NCI-H2227 treated with DMSO at 0.1 percent for 48 hours (cell line): ENCODE measurements at places on chromosomes 3 and 15.

- no peak for DNase-seq
These were observed 41.8 kb upstream of the UTS2B start for GRCh38 chr3:191372122-191372521.

DNA sequence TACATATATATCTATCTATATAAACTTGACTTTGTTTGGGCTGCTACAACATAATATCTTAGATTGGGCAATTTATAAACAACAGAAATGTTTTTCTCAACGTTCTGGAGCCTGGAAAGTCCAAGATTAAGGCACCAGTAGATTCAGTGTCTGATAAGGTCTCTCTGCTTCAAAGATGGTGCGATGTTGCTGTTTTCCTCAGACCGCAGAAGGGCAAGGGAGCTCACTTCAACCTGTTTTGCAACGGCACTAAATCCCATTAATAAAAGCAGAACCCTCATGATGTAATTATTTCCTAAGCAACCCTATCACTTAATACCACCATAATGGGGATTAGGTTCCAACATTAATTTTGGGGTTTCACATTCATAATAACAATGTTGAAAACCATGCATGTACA, 1134.8 kb downstream of the NSUN3 start:
- DNase-seq = no peak

- no peak for DNase-seq
These were observed 37.3 kb downstream of the ATP2B2 start for GRCh38 chr3:10467904-10468612.

GRCh38 chr3:23112491-23112890, 90.6 kb upstream of the UBE2E2 start:
- DNase-seq = no peak

- no peak for DNase-seq
These were observed 21.2 kb upstream of the ZNF639 start for GRCh38 chr3:179301645-179302044.

DNA sequence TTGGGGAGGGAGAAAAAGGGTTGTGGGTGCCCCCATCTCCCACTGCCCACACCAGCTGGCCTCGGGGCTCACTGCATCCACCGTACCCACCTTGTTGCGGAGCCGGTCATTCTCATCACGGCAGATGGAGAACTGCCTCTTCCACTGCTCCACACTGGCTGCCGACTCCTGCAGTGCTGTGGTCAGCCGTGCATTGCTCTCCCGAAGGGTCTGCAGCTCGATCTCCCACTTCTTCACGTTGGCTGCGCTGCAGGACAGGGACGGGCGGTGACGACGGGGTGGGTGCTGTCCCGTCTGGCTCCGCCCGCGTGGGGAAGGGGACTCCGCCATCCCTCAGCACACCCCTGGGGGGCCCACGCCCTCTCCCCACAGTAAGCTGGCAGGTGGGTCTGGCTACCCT, 45.1 kb downstream of the WHAMM start:
- DNase-seq = no peak

GRCh38 chr3:123349566-123350435, 99.1 kb downstream of the ADCY5 start:
- DNase-seq = no peak

GRCh38 chr3:118778201-118778600, 256.4 kb downstream of the IGSF11 start:
- DNase-seq = no peak

- DNase-seq = no peak
These were observed 577.8 kb downstream of the PYDC2 start for GRCh38 chr3:192038726-192039125.

- no peak for DNase-seq
These were observed 106.0 kb downstream of the MEX3B start for GRCh38 chr15:81939604-81940440.

GRCh38 chr3:122946185-122946584, 81.4 kb downstream of the SEMA5B start:
- DNase-seq = no peak

DNA sequence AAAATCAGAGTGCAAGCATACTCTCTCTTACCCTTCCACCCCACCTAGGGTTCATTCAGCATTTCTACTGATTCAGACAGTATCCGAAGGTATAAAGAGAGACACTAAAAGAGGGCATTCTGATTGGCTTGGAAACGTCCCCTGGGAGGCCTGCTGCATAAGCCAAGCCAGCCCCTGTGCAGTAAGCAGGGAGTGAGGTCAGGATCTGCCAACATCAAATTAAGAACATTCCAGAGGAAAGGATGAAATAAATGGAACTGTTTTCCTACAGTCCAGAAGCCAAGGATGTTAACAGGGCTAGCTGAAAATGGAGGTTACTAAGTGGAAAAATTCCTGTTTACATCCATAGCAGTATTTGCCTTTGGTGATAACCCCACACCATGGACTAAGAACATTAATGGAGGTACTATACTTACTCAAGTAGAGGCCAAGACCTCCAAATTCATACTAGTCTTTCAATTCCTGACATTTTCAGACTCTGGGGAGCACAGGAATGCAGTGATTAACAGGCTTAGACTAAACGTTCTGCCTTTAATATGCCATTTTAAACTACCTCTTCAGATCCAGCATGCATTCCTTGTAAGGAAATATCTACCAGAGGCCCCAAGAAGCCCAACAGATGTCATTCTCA, 34.5 kb downstream of the NPTN start:
- no peak for DNase-seq

GRCh38 chr3:105979961-105980360, 111.1 kb upstream of the CBLB start:
- DNase-seq = no peak

- no peak for DNase-seq
These were observed 21.8 kb upstream of the ANPEP start for GRCh38 chr15:89836267-89837133.

GRCh38 chr3:52441091-52441771, 3.7 kb downstream of the SEMA3G start:
- no peak for DNase-seq

DNA sequence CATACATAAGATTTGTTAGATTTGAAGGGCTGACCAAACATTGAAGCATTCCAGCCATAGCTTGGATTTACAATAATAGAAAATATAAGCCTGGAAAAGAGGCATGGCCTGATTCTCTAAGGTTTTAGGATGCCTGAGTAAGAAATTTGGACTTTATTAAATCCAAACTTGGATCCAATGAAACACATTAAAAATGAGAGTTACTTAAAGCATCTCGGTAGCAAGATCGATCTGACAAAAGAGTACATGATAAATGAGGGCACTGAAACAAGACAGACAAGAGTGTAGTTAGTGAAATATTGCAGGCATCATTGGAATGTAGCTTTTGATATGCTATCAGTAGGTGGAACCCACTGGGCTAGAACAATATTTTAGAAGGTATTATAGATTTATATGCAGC, 855.7 kb upstream of the DPPA4 start:
- DNase-seq = no peak

DNA sequence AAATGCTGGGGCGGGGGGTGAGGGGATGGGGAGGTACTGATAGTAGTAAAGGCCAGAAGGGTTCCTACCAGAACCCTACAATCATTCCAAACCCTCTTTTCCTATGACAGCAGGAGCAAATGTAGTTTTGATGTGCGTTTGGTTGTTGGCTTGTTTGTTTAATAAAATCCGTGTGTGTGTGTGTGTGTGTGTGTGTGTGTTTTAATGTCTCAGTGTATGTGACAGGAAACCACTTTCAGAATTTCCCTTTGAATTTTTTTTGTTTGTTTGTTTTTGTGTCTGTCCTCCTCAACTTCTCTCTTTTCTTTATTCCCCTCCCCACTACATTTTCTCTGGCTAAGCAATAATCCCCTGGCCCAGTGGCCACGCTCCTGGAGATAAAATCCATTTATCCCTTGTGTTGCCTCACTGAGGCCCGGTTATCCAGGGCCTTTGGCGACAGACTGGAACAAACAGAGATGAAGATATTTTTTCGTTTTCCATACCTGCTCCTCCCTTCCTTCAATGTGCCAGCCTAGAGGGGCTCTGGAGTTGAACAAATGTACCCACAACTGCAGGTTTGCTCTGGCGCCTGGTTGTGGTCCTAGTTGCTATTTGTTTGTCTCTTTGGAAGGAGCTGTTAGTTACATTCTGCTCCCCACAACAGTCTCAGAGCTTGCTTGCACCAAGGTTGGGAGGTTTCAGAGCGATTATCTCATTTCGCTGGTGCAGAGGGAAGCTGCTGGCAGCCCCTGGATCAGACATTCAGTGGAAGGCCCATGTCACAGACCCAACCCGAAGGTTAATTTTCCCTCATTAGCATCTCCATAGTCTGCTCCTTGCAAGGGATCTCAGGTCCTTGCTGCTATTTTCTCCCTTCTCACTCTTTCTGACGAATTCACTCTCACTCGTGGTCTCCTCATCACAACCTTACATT, 17.9 kb downstream of the NR2F2 start:
- no peak for DNase-seq

GRCh38 chr3:194592798-194593752, 40.1 kb downstream of the TMEM44 start:
- no peak for DNase-seq

GRCh38 chr3:69433969-69434325, 48.1 kb upstream of the FRMD4B start:
- DNase-seq = no peak

DNA sequence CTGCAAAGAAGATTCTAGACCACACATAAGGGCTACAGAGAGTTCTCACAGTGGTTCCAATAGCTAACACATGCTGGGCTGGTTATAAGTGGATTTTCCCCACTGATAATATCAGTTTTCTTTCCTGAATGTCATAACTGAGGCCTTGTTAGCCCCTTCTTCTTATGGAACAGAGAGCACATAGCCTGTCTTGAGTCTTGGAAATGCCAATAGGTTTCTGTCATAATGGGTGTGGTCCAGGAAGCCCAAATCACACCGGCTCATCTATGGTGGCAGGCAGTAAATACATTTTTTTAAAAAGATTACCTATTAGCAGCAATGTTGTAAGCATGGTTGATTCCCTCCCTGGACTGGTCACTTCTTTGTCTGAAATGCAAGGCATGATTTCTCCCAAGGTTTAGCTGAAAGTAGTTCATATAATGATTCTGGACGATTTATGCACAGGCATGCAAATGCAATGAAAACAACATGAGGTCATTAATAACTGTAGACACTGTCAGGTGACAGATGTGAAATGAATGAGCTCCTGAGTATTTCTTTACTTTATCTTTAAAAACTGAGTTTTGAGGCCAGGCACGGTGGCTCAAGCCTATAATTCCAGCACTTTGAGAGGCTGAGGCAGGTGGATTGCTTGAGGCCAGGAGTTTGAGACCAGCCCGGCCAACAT, 67.2 kb upstream of the ATP2C1 start:
- DNase-seq = no peak

GRCh38 chr3:47464588-47464987, 11.2 kb downstream of the SCAP start:
- DNase-seq = no peak

DNA sequence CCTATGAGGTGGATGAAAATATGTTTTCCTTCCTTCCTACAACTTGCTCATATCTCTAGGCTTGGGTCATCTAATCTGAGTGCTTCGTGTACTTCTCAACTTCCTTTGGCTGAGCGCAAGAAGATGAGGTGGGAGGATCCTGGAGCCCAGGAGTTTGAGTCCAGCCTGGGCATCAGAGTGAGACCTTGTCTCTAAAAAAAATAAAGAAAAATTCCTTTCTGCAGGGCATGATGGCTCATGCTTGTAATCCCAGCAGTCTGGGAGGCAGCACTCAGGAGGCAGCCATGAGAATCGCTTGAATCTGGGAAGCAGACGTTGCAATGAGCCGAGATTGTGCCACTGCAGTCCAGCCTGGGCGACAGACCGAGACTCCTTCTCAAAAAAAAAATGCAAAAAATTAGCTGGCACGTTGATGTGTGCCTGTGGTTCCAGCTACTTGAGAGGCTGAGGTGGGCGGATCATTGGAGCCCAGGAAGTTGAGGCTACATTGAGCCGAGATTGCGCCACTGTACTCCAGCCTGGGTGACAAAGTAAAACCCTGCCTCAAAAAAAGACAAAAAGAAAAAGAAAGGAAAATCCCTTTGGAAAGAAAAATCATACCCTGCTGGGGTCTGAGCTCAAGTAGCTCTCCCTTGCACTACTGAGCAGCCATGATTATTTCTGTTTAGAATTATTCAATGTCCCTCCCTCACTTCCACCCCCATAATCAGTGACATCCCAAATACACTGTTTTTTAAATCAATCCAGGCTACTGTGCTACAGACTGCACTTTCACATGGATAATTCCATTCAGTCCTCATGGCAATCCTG, 28.0 kb upstream of the RAB11A start:
- no peak for DNase-seq

GRCh38 chr3:61927332-61927731, 366.0 kb downstream of the PTPRG start:
- DNase-seq = no peak

DNA sequence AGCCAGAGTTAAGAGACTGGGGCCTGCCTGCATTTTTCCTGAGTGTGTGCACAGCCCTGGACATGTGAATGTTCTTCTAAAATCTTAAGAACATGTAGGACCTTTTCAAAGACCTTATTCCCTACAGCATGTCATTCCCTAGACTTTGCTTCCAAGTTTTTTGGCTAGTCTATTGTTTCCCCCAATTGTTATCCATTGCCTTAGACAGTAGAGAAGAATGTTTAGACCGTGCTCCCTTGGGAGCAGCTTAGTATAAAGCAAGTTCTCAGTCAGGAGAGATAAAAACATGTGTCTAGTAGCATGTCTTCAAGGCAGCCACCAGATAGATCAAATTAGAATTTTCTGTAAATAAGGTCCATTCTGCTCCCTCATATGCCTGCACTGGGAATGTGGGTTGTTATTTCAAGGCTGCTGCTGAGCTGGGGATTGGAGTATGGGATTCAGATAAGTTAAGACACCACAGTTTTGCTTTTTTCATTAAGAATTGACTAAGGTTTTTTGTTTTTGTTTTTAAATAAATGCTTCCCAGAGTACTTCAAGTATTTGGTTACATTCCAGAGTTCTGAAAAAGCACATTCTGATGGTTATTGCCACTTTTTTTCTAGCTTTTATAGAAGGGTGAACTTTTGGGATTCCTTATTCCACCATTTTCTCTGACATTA, 246.7 kb downstream of the RORA start:
- no peak for DNase-seq

- no peak for DNase-seq
These were observed 96.7 kb downstream of the KBTBD8 start for GRCh38 chr3:67094774-67095173.

DNA sequence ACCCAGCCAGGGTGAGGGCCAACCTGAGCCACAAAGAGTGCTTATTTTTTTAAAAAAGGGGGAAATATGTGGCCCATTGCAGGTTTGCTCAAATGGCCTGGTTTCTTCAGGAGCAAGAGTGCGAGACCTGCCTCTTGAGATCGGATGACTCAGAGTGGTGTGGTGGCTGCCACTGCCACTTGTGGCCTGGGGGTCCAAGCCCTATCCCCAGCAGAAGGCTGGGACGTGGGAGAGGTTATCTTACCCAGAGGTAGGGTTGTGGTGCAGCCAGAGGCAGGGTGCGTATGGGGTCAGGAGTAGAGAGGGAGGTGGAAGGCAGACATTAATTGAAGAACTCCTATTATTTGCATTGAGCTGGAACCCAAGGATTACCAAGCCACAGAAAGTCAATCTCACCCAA, 83.2 kb upstream of the SMAD3 start:
- DNase-seq = no peak
